ENCODE measurements at places on chromosomes 12 and 14.

DNA sequence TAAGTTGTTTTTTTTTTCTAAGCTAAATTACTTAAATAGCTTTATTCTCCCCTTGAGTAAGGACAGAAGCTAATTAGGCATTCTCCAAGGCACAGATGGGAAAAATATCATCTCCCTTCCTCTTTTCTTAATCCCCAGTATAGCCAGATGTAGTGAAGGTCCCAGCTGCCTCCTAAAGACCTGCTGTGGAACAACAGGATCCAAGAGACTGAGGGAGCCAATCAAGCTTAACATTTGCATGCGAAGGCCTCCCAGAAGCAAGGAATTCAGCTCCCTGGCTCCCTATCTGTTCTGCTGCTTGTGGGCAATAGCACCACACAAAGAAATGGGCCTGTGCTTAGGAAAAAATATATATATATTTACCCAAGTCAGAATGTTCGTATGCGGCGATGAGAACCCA lies 255.2 kb downstream of the SYT1 start:
- no peak for DNase-seq

GRCh38 chr12:95739561-95740313 lies 50.8 kb downstream of the NTN4 start:
- no peak for DNase-seq

GRCh38 chr12:89370850-89371249 lies 18.5 kb upstream of the DUSP6 start:
- no peak for DNase-seq

- DNase-seq = no peak
Observed at GRCh38 chr14:90034156-90034555, 27.6 kb upstream of the KCNK13 start.

- DNase-seq = no peak
Observed at GRCh38 chr12:21672146-21672545, 14.5 kb upstream of the LDHB start.

DNA sequence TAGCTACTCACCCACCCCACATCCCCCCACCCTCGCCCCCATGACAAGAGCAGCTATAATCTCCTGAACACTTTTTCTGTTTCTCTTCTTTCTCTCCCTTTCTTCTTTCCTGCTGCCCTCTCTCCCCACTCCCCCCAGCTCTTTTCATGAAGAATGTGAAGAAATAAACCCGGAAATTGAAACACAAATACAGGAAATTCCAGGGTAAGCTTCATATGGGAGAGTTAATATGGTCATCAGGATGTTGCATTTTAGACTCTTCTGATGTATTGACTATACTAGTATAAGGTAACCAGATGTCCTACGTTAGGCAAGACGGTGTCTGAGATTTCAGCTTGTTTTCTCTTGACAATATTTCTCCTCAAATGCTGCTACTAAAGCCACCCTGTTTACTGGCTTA lies 41.6 kb upstream of the LRIG3 start:
- no peak for DNase-seq

DNA sequence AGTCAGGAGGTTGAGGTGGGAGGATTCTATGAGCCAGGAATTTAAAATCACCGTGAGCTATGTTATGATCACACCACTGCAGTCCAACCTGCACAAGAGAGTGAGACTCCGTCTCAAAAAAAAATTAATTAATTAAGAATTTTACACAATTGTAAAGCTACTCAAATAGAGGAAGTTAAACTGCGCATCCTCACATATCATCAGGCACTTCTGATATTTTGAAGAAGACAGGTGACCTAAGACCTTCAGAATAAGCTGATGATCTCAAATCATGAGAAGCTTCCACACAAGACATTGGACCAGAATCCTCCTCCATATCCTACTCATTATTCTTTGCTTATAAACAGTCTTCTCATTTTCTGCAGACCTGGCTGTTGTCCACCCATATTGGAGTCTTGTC lies 800.9 kb downstream of the TMEM121 start:
- DNase-seq = no peak

DNA sequence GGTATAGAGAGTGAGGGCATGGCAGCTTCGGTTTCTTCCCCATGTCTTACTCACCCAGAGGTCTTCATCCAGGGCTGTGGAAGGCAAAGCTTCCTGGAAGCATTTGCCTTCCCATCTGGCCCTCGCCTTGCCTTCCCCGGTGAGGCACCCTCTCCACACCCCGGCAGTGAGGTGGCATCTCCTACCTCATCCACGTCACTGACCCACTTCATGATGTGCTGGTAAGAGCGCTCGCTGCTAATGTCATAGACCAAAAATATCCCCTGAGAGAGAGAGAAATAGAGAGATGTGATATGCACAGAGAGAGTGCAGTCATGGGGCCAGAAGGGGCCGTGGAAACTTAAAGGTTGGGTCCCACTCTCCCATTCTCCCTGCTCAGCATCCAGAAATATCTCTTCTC lies 8.3 kb upstream of the GPX2 start:
- DNase-seq = no peak

- DNase-seq = no peak
Observed at GRCh38 chr14:87233266-87233665, 759.7 kb downstream of the GALC start.
